ENCODE measurements at places on chromosomes 1 and 21. TPM values are rescaled to one million over a fixed set of nuclear protein-coding genes. Genes with fewer than 3 reads are reported as not detected.

DNA sequence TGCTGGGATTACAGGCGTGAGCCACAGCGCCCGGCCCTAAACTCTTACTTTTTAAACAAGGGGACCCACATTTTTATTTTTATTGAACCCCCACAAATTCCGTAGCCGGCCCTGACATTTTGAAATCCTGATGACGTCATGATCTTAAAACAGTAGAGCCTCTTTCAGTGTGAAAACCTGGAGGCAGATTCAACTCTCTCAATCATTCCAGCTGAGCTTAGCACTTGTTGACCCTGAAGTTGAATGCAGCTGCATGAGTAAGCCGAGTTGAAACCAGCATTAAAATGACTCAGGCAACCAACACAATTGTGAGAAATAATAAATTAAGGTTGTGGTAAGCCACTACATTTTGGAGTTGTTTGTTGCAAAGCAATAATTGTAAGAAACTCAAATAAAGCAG, 93.9 kb upstream of the ADGRL4 start:
- no peak for DNase-seq

GRCh38 chr1:211816586-211816985, 14.0 kb downstream of the LPGAT1 start:
- DNase-seq, result no peak

Gene THBS3
- polyA plus RNA-seq, result 39.6 TPM

Gene PCP4L1
- polyA plus RNA-seq, result 0.23 TPM

Gene PIAS3
- polyA plus RNA-seq, result 42.4 TPM

Gene OR2T34
- not detected for polyA plus RNA-seq
